ENCODE measurements at places on chromosomes 11 and 22.

- no peak for DNase-seq
These were observed 48.2 kb downstream of the ZNF143 start for GRCh38 chr11:9509041-9509440.

DNA sequence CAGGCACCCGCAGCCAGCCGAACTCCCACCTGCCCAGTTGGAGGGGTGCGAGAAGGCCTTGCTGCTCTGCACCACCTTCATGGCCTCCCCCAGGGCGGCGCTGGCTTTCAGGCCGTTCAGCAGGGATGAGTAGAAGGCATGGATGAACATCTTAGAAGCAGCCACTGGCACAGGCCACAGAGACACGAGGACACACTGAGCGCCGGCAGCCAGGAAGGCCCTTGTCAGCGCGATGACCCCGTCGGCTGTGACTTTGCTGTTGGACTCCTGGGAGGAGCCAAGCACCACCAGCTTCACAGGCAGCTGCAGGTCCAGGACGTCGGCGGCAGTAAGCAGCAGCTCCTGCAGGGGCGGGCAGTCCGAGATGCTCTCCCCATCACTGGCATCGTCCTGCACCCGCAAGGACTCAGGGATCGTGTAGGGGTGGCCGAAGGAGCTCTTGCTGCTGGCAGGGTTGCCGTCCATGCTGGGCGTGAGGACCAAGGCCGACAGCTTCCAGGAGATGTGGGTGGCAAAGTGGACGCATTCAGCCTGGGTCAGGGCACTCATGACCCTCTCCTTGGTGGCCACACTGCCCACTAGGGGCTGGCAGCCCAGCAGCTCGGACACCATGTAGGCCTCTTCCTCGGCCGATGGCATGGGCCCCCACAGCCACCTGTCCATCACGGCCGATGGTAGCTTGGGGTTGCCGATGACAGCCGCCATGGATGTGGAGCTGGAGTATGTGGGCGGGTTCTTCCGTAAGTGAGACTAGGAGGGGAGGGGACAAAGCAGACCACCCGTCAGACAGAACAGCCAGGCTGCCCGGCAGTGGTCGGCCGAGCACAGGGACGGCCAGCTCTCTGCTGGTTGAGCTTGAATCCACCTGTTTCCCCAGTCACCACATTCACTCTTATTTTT is 79.7 kb upstream of the PITPNB start:
- DNase-seq = no peak

GRCh38 chr11:124886978-124887666 is 10.5 kb downstream of the ROBO4 start:
- DNase-seq = no peak

DNA sequence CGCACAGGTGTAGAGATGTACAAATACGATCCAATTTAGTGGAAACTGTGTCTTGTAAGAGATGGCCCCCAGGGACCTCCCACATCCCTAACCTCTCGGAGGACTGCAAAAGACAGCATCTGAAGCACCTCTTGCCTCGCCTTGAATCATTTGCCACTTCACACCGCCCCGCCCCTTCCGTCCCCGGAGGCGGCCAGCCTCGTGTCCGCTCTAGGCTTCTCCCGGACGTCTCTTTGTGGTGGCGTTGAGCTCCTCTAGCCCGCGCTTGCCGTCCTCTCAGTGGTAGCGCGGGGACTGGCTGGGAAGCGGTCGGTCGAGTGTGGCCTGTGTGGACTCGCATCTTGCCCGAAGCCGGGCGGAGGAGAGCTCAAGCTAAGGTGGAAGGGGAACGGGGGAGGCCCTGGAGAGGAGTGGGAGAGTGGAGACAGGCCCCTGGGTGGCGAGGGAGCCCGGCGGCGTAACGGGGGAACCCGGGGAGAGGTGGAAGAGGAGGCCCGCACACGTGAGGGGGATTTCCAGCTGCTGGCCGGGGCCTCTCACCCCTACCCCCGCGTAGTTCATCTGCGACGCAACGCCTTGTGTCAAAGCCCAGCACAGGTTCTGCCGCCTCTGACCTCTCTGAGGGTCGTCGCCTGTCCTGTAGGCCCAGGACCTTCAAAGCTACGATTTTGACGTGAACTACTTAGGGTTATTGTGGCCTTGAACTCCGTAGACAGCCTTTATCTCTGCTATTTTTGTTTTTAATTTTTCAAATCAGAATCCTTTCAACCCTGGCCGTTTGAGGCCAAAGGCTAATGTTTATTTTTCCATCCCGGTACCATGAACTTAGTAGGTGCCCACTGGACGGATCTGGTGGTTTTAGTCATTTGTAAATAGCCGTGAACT is at the start of gene ARL14EP:
ARL14EP (plus strand) TSS at position 279 of the 885 bp plus-strand sequence. CDS start 7,845 bp downstream, outside the sequence.
- peak; percentile 99 for DNase-seq

DNA sequence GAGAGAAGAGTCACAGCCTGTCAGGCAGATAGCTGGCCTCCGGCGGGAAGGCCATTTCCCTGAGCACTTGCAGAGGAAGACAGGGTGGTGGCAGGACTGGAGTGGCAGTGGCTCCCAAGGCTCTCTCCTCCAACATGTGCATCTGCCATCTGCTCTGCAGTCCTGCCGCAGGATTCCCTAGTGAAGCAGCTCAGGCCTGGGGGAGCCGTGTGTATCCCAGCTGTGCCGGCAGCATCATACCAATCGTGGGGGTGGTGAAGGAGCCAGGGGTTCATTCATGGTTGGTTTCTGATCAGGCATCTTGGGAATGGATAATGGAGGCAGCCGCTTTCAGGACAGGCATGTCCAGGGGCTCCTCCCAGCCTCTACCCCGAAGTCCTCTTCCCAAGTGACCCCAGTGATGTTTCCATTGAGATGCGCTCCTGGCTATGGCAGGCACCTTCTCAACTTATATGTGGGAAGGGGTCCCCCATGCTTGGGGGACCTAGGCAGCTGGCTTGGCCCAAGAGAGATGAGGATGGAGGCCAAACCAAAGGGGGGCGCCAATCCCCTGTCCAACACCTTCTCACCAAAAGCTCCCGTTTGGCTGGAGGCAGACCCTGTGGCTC is 6.1 kb downstream of the TAGLN start:
- peak; percentile 29 for DNase-seq

DNA sequence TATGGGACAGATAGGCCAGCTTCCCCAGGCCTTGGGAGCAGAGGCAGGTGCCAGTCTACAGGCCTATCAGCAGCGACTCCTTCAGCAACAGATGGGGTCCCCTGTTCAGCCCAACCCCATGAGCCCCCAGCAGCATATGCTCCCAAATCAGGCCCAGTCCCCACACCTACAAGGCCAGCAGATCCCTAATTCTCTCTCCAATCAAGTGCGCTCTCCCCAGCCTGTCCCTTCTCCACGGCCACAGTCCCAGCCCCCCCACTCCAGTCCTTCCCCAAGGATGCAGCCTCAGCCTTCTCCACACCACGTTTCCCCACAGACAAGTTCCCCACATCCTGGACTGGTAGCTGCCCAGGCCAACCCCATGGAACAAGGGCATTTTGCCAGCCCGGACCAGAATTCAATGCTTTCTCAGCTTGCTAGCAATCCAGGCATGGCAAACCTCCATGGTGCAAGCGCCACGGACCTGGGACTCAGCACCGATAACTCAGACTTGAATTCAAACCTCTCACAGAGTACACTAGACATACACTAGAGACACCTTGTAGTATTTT is 26.6 kb upstream of the L3MBTL2 start:
- no peak for DNase-seq

DNA sequence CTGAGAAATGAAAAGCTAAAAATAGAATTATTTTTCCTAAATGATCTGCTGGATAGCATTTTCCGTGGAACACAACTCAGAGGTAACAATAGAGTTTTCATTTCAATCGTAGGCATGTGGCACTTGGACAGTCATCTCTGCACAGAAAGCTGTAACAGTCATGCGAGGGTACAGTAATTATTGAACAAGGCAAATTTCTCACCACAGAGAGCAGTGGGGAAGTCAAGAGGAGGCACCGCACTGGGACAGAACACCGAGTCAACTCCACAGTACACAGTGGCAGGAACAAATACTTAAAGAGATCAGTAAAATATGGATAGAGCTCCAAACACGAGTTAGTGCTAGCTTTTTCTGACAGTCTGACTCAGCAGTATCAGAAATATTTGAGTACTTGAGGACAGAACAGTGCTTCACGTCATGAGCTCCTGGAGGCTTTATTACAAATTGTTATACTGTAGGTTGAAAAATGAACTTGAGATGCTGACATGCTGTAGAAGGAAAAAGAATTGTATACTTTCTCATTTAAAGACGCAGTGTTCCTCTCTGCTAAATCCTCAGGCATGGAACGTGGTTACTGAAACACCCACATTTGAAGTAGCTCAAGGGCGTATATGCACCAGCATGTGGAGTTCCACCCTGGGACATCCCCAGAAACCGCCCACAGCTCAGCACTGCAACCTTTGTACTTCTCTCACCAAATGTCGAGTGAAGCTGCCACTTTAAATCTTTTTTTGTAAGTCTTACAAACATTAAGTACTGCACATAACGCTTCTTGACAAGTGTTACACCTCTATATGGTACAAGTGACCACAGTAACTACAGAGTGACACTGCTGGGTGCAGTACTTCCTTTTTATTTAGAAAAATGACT is 27.4 kb upstream of the YPEL1 start:
- no peak for DNase-seq

DNA sequence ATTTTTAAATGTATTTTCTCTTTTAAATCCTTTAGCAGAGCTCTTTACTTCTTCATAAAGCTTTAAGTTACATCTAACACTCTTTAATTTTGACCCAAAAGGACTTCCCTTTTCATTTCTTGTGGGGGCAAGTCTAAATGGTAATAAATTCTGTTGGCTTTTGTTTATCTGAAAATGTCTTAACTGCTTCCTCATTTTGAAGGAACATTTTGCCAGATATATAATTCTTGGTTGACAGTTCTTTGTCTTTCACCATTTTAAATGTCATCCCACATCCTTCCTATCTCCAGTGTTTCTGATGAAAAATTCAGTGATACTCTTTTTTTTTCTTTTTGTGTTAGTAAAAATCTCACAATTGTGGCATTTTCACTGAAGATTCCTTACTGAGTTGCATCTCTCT is 44.7 kb upstream of the ZBTB44 start:
- DNase-seq = no peak

- no peak for DNase-seq
These were observed 295.9 kb downstream of the MIAT start for GRCh38 chr22:26953012-26953883.

GRCh38 chr11:88100151-88100550 is 75.1 kb downstream of the RAB38 start:
- no peak for DNase-seq

GRCh38 chr22:34198976-34199375 is 278.7 kb upstream of the LARGE1 start:
- no peak for DNase-seq

GRCh38 chr11:72693271-72693968 is 19.2 kb upstream of the PDE2A start:
- no peak for DNase-seq

- peak; percentile 49 for DNase-seq
These were observed 56.3 kb downstream of the KREMEN1 start for GRCh38 chr22:29128891-29129807.
